ENCODE measurements at places on chromosomes 7 and 10. TPM values are rescaled to one million over a fixed set of nuclear protein-coding genes. Genes with fewer than 3 reads are reported as not detected.

The SLC13A1 gene
- total RNA-seq, result not detected

DNA sequence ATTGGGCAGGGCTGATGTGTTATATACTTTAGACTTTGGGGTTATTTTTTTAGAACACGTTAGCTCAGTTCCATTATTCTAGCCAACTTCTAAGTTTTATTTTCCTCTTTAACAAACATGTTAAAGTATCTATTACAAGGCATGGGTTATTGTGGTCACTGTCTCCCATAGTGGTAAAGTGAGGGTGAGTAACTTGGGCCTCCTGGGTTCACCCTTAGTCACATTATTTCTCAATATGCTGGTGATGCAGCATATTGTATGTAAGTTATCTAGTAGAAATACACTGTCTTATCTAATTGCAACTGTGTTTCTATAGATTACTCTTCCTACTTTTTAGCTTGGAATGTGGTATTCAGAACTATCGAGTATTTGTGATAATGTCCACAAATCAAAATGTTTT is 65.9 kb downstream of the BBS9 start:
- no peak overlapping the region for H3K4me3 ChIP-seq
- no peaks in the 10 kb centered on the region for H3K27me3 ChIP-seq
- no peaks in the 10 kb centered on the region for H3K4me1 ChIP-seq
- no peak overlapping the region for H3K27ac ChIP-seq

The FKBP6 gene
- total RNA-seq, result not detected

DNA sequence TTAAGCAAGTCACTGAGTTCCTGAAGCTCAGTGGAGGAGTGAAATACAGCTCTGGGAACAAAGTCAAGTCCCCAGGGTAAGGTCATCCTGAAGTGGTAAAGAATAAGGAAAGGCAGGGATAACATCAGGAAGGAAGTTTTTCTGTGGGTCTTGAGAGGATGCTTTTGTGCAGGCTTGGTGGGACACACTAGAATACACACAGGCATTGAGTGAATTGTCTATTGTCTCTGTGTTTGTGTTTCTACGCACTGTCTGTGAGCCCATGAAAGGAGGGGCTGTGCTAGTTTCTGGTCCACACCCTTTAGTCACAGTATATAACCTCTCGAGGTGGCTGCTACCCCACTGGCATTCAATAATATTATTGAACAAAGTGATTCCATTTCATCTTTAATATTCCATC is 95.8 kb upstream of the ABCB5 start:
- no peak overlapping the region for H3K27ac ChIP-seq
- DNase-seq, result no peak
- H3K36me3 ChIP-seq, result no peaks in the 10 kb centered on the region

GRCh38 chr10:59895629-59896116 is 10.7 kb downstream of the CCDC6 start:
- DNase-seq, result no peak
- H3K27ac ChIP-seq, result peak overlapping the region; percentile 72
- H3K27me3 ChIP-seq, result no peaks in the 10 kb centered on the region
- H3K4me1 ChIP-seq, result peaks cover 72% of the 10 kb centered on the region
- H3K4me3 ChIP-seq, result no peak overlapping the region
- no peaks in the 10 kb centered on the region for H3K36me3 ChIP-seq

- H3K4me3 ChIP-seq, result no peak overlapping the region
- no peak for DNase-seq
- H3K36me3 ChIP-seq, result peaks cover 9% of the 10 kb centered on the region
- H3K4me1 ChIP-seq, result peaks cover 4% of the 10 kb centered on the region
- no peaks in the 10 kb centered on the region for H3K27me3 ChIP-seq
Measured at GRCh38 chr7:4878336-4879335, 4.9 kb downstream of the RADIL start.

The TMEM139 gene
- total RNA-seq, result 11.5 TPM

The NME8 gene
- 0.96 TPM for total RNA-seq

GRCh38 chr7:35722054-35722849 is 27.3 kb upstream of the HERPUD2 start:
- H3K36me3 ChIP-seq, result no peaks in the 10 kb centered on the region
- DNase-seq, result no peak
- H3K4me1 ChIP-seq, result no peaks in the 10 kb centered on the region
- no peak overlapping the region for H3K4me3 ChIP-seq
- H3K27ac ChIP-seq, result no peak overlapping the region

- H3K27me3 ChIP-seq, result no peaks in the 10 kb centered on the region
- H3K4me3 ChIP-seq, result no peak overlapping the region
- H3K27ac ChIP-seq, result no peak overlapping the region
- H3K4me1 ChIP-seq, result no peaks in the 10 kb centered on the region
- no peak for DNase-seq
Measured at GRCh38 chr7:12291870-12292269, 80.8 kb downstream of the TMEM106B start.

GRCh38 chr10:109968953-109969759 is 38.6 kb upstream of the ADD3 start:
- no peak for DNase-seq
- no peaks in the 10 kb centered on the region for H3K36me3 ChIP-seq
- H3K27ac ChIP-seq, result peak overlapping the region; percentile 65
- no peaks in the 10 kb centered on the region for H3K27me3 ChIP-seq
- H3K4me1 ChIP-seq, result peaks cover 11% of the 10 kb centered on the region
- peak overlapping the region; percentile 10 for H3K4me3 ChIP-seq

- H3K36me3 ChIP-seq, result no peaks in the 10 kb centered on the region
- no peak for DNase-seq
- no peak overlapping the region for H3K4me3 ChIP-seq
- no peaks in the 10 kb centered on the region for H3K27me3 ChIP-seq
- peak overlapping the region; percentile 76 for H3K27ac ChIP-seq
Measured at GRCh38 chr10:61987537-61987936, 86.0 kb downstream of the ARID5B start.

DNA sequence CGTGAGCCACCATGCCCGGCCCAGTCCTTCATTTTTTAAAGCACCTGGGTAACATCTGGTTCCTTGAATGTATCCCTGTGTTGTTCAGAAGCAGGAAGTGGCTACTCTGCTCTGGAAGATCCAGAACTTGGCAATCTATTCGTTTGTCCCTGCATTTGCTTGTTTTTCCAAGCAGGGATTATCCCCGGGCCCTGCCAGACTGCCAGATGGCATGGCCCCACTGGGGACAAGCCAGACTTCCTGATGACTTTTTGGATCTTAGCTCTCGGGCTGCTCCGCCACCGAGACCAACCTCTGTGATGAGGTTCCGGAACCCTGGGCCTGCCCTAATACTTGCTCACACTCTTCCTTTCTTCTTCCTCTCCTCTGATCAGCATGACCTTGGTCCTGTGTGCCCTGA is 496.7 kb downstream of the TYW1 start:
- no peaks in the 10 kb centered on the region for H3K27me3 ChIP-seq
- no peak overlapping the region for H3K27ac ChIP-seq
- no peaks in the 10 kb centered on the region for H3K4me1 ChIP-seq
- H3K4me3 ChIP-seq, result no peak overlapping the region

DNA sequence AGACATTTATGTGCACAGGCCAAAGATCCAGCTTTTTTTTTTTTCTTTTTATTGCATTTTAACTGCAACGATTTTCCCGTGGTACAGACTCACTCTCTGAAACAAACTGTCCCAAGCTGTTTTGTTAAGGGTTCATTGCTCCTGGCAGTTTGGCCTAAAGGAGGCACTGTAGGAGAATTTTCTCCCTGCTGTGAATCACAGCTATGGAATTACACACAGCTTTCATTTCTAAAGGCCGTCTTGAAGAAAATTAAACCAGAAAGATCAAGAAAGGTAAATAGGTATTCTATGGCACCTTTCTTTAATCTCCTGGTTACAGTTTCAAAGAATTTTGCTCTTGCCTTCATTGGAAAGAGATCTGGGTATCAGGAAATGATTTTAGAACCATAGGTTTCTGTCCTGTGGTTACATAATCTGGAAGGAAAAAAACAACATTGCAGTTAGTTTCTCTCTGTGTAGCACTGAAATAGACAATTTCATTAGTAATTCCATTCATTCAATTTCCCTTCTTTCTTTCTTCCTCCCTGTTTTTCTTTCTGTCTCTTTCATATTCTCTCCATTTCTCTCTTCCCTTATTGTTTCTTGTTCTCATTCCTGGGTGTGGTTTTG is 51.2 kb downstream of the PDK4 start:
- peak; percentile 81 for DNase-seq
- peak overlapping the region; percentile 36 for H3K4me3 ChIP-seq
- H3K27ac ChIP-seq, result peak overlapping the region; percentile 60
- no peaks in the 10 kb centered on the region for H3K36me3 ChIP-seq

The SSMEM1 gene
- not detected for total RNA-seq

DNA sequence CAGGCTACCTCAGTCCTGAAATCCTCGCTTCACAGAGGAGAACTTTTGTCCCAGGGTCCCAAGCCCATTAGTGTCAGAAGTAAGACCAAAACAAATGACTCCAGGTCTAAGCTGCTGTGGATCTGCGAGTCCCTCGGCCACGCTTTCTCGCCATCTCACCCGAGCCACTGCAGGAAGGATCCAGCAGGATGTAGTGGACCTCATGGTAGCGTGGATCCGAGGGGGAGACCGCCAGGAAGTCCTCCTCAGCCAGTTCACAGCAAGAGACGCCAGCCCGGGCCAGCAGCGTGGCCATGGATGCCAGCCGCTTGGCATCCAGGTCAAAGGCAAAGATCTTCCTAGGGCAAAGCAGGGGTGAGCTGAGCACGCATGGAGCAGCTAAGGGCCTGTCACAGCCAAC is 4.6 kb downstream of the NSUN5 start:
- no peak for DNase-seq
- no peak overlapping the region for H3K27ac ChIP-seq
- H3K4me1 ChIP-seq, result peaks cover 9% of the 10 kb centered on the region

The FGFR2 gene
- total RNA-seq, result 4.4 TPM

DNA sequence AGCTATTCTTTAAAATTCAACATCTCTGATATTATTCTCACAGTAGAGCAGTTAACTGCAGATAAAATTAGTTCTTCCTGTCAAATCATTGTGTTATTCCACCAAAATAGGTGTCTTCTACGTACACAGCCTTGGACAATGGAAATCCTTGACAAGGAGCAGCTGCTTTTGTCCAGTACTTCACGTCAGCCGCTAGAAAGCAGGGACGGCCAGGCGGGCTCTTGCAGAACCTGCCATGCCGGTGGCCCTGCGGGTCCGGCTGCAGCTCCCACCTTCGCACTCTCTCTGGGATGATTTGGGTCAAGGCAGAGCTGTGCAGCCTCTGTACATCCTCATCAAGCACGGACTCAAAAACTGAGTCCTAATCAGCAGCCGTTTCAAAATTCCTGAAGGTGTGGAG is 2.2 kb upstream of the FOXI2 start:
- no peaks in the 10 kb centered on the region for H3K36me3 ChIP-seq
- no peaks in the 10 kb centered on the region for H3K4me1 ChIP-seq
- no peak overlapping the region for H3K4me3 ChIP-seq
- no peak for DNase-seq

The BTBD16 gene
- total RNA-seq, result not detected

GRCh38 chr7:144606261-144606660 is 202.8 kb upstream of the NOBOX start:
- no peak for DNase-seq
- no peaks in the 10 kb centered on the region for H3K36me3 ChIP-seq

The HPSE2 gene
- total RNA-seq, result not detected

- H3K27me3 ChIP-seq, result no peaks in the 10 kb centered on the region
- DNase-seq, result no peak
- H3K4me3 ChIP-seq, result no peak overlapping the region
- H3K36me3 ChIP-seq, result no peaks in the 10 kb centered on the region
Measured at GRCh38 chr10:26430641-26431163, 7.4 kb upstream of the APBB1IP start.

GRCh38 chr10:35579726-35580422 is 25.3 kb upstream of the GJD4 start:
- no peaks in the 10 kb centered on the region for H3K36me3 ChIP-seq
- DNase-seq, result no peak
- no peak overlapping the region for H3K27ac ChIP-seq
- no peaks in the 10 kb centered on the region for H3K4me1 ChIP-seq

The PRSS1 gene
- total RNA-seq, result not detected

The CALD1 gene
- 352 TPM for total RNA-seq

DNA sequence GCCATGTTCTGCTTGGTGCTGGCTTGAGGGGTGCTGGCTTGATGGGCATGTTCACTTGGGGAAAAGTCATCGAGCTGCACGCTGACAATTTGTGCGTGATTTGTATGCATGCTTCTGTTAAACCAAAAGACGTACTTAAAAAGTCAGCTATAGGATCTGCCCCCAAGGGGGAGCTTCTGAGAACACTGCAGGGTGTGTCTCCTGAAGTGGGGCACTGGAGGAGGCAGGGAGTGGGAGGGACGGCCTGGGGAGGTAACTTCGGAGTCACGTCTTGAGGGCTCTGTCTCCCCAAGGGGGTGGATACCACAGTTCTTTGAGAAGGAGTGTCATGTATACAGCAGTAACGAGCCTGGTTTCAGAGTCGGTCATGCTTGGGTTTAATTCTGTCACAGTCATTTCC is 406.5 kb downstream of the PLXNA4 start:
- peaks cover 18% of the 10 kb centered on the region for H3K36me3 ChIP-seq
- no peaks in the 10 kb centered on the region for H3K27me3 ChIP-seq
- no peak overlapping the region for H3K4me3 ChIP-seq
- DNase-seq, result no peak
- H3K27ac ChIP-seq, result no peak overlapping the region

DNA sequence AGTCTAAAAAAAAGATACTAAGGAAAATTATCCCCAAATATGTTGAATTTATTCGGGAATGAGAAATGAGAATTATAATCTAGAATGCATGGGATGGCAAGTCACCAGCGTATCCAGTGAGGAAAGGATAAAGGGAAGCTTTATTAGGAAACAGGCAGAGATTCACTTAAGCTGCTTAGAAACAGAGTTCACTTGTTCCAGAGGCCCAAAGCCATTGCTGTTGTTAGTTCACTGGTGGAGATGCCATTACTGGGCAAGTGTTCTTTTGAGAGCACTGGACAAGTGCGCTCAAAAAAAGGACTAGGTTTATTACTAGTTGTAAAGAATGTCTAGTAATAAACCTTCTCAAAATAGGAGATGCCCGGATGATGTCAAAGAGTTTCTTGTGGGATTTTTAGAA is 51.2 kb downstream of the MICU1 start:
- peaks cover 3% of the 10 kb centered on the region for H3K4me1 ChIP-seq
- H3K27me3 ChIP-seq, result no peaks in the 10 kb centered on the region
- no peak overlapping the region for H3K4me3 ChIP-seq
- no peak overlapping the region for H3K27ac ChIP-seq

All from ascending aorta (tissue), 2 donors.